Dermis lymphatic vessel endothelial cell (primary cell): ENCODE measurements at places on chromosomes 3 and 15. TPM values are rescaled to one million over a fixed set of nuclear protein-coding genes. Genes with fewer than 3 reads are reported as not detected.

ZNF80 gene
- total RNA-seq: not detected in 2 replicates

STRA6 gene
- 0.11 TPM in 1 of 2 replicates, not detected in the other for total RNA-seq

ZBBX gene
- total RNA-seq: not detected in 2 replicates

ZNF620 gene
- total RNA-seq: 6.7 and 7.6 TPM in 2 replicates

ACSBG1 gene
- not detected in 2 replicates for total RNA-seq

VWA5B2 gene
- total RNA-seq: not detected in 2 replicates

ZDHHC23 gene
- total RNA-seq: 17.9 and 35.5 TPM in 2 replicates

CHRNB4 gene
- total RNA-seq: not detected in 2 replicates

TMEM108 gene
- total RNA-seq: 0.09 TPM in 1 of 2 replicates, not detected in the other

GPR27 gene
- not detected in 2 replicates for total RNA-seq

DPPA2 gene
- total RNA-seq: not detected in 2 replicates

HDAC11 gene
- 9.1 and 10.1 TPM in 2 replicates for total RNA-seq

GUCA1C gene
- total RNA-seq: not detected in 2 replicates

DAZL gene
- not detected in 2 replicates for total RNA-seq

DLG1 gene
- 91.8 and 132 TPM in 2 replicates for total RNA-seq

ISLR2 gene
- total RNA-seq: 0.09 and 0.11 TPM in 2 replicates

COL7A1 gene
- total RNA-seq: 0.09 and 0.87 TPM in 2 replicates

GOLGA8S gene
- under 0.01 TPM in 2 replicates for total RNA-seq

GOLGA6L4 gene
- 1.1 and 1.6 TPM in 2 replicates for total RNA-seq

AMOTL2 gene
- total RNA-seq: 23.6 and 58.7 TPM in 2 replicates

NPTN gene
- total RNA-seq: 104 and 154 TPM in 2 replicates

CIDEC gene
- total RNA-seq: not detected in 2 replicates

FOXL2 gene
- under 0.01 TPM in 1 of 2 replicates, not detected in the other for total RNA-seq

SCAANT1 gene
- total RNA-seq: not detected in 2 replicates

CEP19 gene
- total RNA-seq: 8.5 and 10.6 TPM in 2 replicates

POLQ gene
- total RNA-seq: 1.2 and 1.9 TPM in 2 replicates

OR5K4 gene
- total RNA-seq: not detected in 2 replicates

RGMA gene
- under 0.01 TPM in 1 of 2 replicates, not detected in the other for total RNA-seq

GRAMD2A gene
- total RNA-seq: under 0.01 and 0.17 TPM in 2 replicates

PARP15 gene
- 0.11 and 0.17 TPM in 2 replicates for total RNA-seq

ITIH4 gene
- total RNA-seq: 0.33 and 0.43 TPM in 2 replicates

CDC25A gene
- total RNA-seq: 4.3 and 5.0 TPM in 2 replicates

RLBP1 gene
- not detected in 2 replicates for total RNA-seq

FSIP1 gene
- total RNA-seq: 0.43 and 0.69 TPM in 2 replicates

TTLL13 gene
- total RNA-seq: not detected in 2 replicates
